ENCODE measurements at places on chromosomes 7 and 10.
A peak's percentile ranks its signal among the peaks of the same experiment; 100 is the strongest.

GRCh38 chr10:88322324-88323063 lies 260.6 kb downstream of the RNLS start:
- no peak for DNase-seq

- peak; percentile 78 for DNase-seq
These were observed 726 bp upstream of the INSIG1 start for GRCh38 chr7:155296788-155297516.

- no peak for DNase-seq
These were observed 205.7 kb downstream of the SORCS1 start for GRCh38 chr10:106958589-106959361.

GRCh38 chr7:130901209-130901783 lies 167.3 kb upstream of the KLF14 start:
- no peak for DNase-seq

DNA sequence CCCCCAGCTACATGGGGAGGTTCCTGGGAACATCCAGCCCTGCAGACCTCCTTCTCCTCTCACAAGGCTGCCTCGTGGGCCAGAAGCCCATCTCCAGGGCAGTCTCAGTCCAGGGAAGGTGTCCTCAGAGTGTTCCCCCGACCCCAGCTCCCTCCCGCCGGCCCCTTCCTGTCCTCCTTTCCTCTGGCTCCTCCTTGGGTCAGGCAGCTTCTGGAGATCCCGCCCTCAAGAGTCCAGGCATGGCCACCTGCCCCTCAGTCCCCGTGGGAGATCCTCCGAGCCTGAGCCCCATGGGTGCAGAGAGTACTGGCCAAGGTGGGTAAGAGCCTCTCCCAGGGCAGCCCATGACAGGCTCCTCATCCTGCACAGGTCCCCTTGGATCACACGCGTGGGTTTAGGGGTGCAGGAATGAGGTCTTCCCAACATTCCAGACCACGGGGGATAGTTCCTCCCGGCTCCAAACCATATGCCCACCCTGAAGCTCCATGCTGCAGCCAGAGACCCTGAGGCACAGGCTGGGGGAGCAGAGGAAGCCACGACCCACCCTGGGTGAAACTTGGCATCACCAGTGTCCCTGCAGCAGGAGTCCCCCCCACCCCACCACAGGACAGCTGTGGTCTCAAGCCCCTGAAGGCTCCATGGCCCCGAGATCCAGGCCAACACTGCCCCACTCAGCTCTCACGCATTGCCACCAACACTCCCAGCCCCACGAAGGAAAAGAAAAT lies 65.5 kb downstream of the OAT start:
- DNase-seq: no peak

DNA sequence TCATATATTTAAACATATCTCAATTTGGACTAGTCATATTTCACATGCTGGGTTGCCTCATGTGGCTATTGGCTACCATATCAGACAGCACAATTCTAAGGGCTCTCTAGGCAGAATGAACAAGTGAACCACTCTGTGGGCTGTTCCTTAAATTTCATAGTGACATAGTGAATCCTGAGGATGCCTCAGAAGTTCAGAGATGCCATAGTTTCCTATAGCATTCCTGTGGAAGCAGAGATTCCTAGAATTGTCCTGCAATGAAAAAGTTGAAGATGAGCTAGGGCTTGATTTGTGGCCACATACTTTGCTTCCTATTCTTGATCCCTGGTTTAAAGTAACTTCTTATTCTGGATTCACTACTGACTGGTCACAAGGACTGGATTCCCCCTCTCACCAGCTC lies 35.6 kb downstream of the MKX start:
- DNase-seq: no peak

DNA sequence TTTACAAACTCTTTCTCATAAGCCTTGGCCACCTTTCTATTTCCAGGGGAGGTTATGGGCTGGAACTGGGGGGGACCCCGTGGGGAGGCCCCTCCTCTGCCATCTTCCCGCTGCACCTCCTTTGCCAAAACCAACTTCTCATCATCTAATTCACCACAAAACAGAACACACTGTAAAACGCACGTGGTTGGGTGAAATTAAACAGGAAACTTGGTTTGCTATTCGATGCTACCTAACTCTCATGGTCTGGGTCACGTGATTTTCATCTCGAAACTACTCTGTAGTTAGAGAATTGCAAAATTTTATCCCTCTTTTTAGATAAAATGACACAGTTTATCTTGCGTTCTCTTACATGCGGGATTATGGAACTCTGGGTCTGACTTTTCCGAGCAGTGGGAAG lies 242.0 kb downstream of the ZMYND11 start:
- DNase-seq: no peak

- DNase-seq: no peak
These were observed 33.0 kb upstream of the RET start for GRCh38 chr10:43043773-43044447.

- no peak for DNase-seq
These were observed 224.7 kb upstream of the PHYHIPL start for GRCh38 chr10:58951746-58952145.

- no peak for DNase-seq
These were observed at the start of gene CFTR for GRCh38 chr7:117479225-117480054. Gene CFTR, plus strand, starts transcription at chr7:117480025. Its CDS starts 70 bp downstream, at chr7:117480095.

GRCh38 chr7:19665399-19666008 lies 43.3 kb downstream of the POLR1F start:
- no peak for DNase-seq

DNA sequence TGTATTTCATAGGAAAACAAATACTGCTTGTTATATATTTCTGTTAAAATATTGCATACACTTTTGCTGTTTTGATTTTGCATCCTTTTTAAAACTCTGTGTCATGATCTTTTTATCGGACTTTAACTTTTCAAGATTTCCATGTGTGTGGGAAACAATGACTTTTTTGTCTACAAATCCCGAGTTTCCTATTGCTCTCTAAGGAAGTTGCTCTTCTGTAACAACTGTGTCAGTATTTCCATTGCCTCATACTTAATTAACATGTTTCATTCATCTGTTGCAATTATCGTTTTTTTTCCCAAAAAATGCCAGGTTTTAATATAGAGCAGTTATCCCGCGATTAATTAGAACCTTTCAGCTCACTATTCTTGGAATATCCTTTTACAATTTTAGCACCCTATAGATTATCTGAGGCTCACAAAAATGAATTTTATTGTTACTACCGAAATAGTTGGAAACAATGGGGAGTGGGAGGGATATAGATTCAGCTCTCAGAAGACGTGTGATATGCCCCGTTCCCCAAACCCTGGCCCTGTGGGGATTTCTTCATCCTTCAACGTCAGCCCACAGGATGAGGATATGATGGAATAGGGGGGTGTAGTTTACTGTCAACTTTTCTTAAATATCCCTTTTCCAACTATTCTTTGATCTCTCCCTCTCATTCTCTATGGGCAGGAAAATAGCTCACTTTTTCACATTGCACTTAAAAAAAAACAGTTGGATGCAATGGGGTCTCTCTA lies 297.6 kb upstream of the IGFBP3 start:
- DNase-seq: no peak
